ENCODE measurements at places on chromosomes 11 and 22. TPM values are rescaled to one million over a fixed set of nuclear protein-coding genes. Genes with fewer than 3 reads are reported as not detected.

- DNase-seq: no peak
These were observed 16.7 kb upstream of the OR9Q1 start for GRCh38 chr11:58006940-58007339.

GRCh38 chr11:75461151-75461550, 28.1 kb upstream of the KLHL35 start:
- no peak for DNase-seq

The KREMEN1 gene
- total RNA-seq: 1.6 TPM

The GTSE1 gene
- 10.3 TPM for total RNA-seq
